Mesenteric fat pad (tissue), 1 donor: ENCODE measurements at places on chromosomes 1 and 21. TPM values are rescaled to one million over a fixed set of nuclear protein-coding genes. Genes with fewer than 3 reads are reported as not detected.

DNA sequence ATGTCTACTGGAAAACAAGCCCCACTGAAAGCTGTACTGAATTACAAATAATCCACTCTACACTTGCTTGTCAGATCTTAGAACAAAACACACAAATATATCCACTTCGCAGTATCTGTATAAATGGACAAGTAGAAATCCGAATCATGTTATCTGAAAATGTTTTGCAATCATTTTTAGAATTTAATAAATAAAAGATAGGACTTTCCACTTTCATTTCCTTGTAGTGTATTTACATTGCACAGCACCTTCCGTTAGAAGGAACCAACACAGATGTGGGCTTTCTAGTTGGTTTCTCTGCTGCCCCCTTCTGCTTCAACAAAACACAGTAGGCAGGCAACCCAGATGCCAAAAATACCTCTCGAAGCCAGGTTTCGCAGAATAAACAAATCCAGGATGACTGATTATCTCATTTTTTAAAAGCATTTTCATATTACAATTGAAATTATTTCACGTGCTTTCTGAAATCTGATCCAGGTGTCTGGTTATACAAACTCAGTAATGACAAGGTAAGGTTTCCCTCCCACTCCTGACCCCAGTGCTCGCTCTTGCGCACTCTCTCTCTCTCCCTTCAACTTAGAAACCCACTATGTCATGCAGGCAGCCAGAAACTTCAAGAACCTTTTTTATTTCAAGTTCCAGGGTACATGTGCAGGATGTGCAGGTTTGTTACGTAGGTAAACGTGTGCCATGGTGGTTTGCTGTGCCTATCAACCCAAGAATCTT is 389.9 kb downstream of the SMYD3 start:
- no peak for DNase-seq

GRCh38 chr1:25501235-25502058 is 42.0 kb upstream of the LDLRAP1 start:
- peak; percentile 62 for DNase-seq

GRCh38 chr1:168116327-168116799 is 20.4 kb downstream of the GPR161 start:
- no peak for DNase-seq

GRCh38 chr1:243842161-243842560 is 7.9 kb downstream of the AKT3 start:
- no peak for DNase-seq

Gene HSD11B1
- total RNA-seq: 83.7 TPM
